Lung (tissue), 17 donors: ENCODE measurements at places on chromosomes 2 and 18.

DNA sequence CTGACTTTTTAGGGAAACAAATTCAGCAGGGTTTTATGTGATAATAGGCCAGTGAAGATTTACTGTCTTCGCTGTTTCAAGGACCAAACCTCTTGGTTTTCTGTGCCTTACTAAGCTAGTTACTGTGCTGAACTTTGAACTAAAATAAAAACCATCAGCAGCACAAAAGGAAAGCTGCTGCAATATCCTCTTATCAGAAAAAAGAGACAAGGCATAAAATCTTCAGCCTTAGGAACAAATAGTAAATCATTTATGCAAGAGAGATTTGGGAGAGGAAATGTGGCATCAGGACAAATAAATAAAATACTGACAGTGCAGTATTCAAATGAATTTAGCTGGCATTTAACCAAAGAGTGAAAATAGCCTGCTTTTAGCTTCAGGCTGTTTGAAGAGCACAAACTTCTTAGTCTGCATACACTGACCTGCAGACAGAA is 64.1 kb upstream of the EHBP1 start:
- H3K4me1 ChIP-seq = no peaks in the 10 kb centered on the region
- DNase-seq = peak; percentile 47
- no peak overlapping the region for H3K27ac ChIP-seq
- no peaks in the 10 kb centered on the region for H3K36me3 ChIP-seq
- H3K27me3 ChIP-seq = no peaks in the 10 kb centered on the region
- H3K4me3 ChIP-seq = no peak overlapping the region

DNA sequence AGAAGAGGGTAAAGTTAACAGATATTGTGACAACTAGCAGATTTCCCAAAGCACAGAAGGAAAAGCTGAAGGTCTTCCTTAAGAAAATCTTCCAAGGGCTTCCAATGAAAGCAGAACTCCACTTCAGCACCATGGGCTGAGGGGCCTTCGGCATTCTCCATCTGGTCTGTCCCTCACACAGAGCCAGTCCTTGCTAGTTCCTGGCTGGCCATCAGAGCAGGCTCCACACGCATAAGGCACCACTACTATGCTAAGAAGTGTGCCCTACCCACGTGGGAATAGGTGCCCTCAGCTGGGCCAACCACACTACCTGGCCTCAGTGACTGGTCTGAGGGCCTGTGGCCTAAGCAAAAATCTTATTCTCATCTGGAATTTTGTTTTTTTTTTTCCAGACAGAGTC is 73.5 kb downstream of the METTL4 start:
- H3K27me3 ChIP-seq = no peaks in the 10 kb centered on the region
- no peaks in the 10 kb centered on the region for H3K36me3 ChIP-seq
- no peak overlapping the region for H3K27ac ChIP-seq
- no peak overlapping the region for H3K4me3 ChIP-seq
- H3K4me1 ChIP-seq = no peaks in the 10 kb centered on the region
- no peak for DNase-seq

DNA sequence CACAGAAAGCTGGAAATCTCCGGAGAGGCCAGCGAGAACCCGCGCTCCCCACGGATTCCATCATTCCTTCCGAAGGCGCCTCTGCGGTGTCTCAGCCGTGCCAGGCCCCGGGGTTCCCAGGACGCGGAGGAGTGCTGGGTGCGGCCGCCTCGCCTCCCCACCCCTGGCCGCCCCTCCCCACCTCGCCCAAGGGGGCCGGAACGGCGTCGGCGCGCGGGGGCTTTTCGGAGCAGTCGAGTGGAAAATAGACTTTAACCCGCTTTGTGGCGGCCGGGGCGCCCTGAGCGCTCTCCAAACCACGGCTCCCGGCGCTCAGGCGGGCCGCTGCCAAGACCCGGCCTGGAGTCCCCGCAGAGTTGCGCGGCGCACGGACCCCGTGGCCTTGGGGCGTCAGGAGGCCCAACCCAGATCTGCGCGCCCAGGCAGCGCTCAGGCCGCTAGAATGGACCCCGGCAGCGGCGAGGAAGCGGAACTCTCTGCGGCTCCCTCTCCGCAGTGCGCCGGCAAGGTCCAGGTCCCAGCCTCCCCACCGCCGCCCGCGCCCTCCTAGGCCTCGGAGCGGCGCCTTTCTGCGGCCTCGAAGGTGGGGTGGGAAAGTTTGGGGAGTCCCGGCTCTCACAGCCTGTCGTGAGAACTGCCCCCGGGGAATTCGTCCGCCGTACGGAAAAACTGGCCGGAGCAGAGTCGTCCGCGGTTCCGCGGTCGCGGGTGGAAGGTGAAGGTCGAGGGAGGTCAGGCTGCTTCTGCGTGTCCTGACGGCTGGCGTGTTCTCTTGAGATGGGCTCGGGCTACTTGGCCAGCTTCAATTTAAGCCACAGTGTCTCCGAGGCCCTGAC is 1.2 kb upstream of the EMX1 start:
- peak; percentile 53 for DNase-seq
- no peak overlapping the region for H3K27ac ChIP-seq
- H3K27me3 ChIP-seq = peaks cover 83% of the 10 kb centered on the region
- H3K36me3 ChIP-seq = no peaks in the 10 kb centered on the region
- peak overlapping the region; percentile 6 for H3K4me3 ChIP-seq
- peaks cover 3% of the 10 kb centered on the region for H3K4me1 ChIP-seq

DNA sequence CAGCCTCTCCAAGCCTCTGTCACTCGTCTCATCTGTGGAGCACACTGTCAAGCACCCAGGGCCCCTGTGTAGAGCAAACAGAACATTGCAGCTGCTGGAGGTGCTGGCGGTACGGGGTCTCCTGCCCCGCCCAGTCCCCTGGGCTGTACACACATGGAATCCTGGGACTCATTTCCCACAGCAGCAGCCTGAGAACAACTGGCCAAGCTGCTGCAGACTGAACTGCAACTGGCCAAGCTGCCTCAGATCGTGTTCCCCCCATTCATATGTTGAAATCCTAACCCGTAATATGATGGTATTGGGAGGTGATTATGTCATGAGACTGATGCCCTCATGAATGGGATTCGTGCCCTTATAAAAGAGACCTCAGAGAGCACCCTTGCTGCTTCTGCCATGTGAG is 130.5 kb downstream of the NCK2 start:
- H3K27ac ChIP-seq = no peak overlapping the region
- no peak for DNase-seq
- H3K4me3 ChIP-seq = no peak overlapping the region
- no peaks in the 10 kb centered on the region for H3K4me1 ChIP-seq
- H3K27me3 ChIP-seq = no peaks in the 10 kb centered on the region

- H3K27ac ChIP-seq = no peak overlapping the region
- no peaks in the 10 kb centered on the region for H3K36me3 ChIP-seq
Measured at GRCh38 chr2:239647052-239647819, 246.4 kb upstream of the HDAC4 start.

DNA sequence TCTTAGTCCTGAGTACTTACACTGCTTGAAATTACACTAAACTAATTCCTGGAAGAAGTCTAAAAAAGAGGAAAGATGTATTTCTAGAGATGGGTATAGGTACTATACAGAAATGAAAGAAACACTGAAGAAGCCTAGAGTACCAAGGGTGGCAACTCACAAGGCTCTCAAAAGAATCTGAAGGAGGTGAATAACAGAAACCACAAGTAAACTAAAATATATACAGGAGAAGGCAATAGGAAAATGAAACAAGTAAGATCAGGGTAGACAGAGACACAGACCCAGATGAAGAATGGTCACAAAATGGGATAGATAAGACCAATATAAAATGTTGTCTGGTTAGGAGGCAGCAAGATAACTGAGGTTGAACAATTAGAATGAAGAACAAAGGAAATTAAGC is 59.9 kb downstream of the USP37 start:
- DNase-seq = no peak
- no peak overlapping the region for H3K27ac ChIP-seq
- no peaks in the 10 kb centered on the region for H3K4me1 ChIP-seq
- no peak overlapping the region for H3K4me3 ChIP-seq
- no peaks in the 10 kb centered on the region for H3K27me3 ChIP-seq

GRCh38 chr2:119019521-119019920 is 77.5 kb downstream of the MARCO start:
- no peak overlapping the region for H3K27ac ChIP-seq
- no peaks in the 10 kb centered on the region for H3K4me1 ChIP-seq
- no peak for DNase-seq
- no peaks in the 10 kb centered on the region for H3K36me3 ChIP-seq
- H3K27me3 ChIP-seq = peaks cover 18% of the 10 kb centered on the region

GRCh38 chr18:1916869-1917523 is 654.3 kb downstream of the METTL4 start:
- no peaks in the 10 kb centered on the region for H3K4me1 ChIP-seq
- H3K27ac ChIP-seq = no peak overlapping the region
- no peaks in the 10 kb centered on the region for H3K36me3 ChIP-seq
- H3K4me3 ChIP-seq = no peak overlapping the region
- no peaks in the 10 kb centered on the region for H3K27me3 ChIP-seq

DNA sequence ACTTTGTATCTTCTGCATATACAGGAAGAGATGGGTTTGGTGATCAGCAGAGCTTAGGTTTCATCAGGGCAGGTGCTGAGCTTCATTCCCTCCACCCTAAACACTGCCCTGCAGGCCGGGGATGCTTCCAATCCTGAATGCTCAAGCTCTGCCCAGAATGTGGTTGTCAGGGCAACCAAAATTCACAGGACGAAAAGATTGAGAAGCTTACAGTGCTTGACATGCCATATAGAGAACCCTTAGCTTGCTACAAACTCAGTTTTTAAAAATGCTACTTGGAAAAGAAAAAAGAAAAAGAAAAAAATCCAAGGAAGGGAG is 65.6 kb downstream of the SH3RF3 start:
- no peaks in the 10 kb centered on the region for H3K36me3 ChIP-seq
- H3K27ac ChIP-seq = no peak overlapping the region
- H3K27me3 ChIP-seq = no peaks in the 10 kb centered on the region
- H3K4me1 ChIP-seq = peaks cover 11% of the 10 kb centered on the region

DNA sequence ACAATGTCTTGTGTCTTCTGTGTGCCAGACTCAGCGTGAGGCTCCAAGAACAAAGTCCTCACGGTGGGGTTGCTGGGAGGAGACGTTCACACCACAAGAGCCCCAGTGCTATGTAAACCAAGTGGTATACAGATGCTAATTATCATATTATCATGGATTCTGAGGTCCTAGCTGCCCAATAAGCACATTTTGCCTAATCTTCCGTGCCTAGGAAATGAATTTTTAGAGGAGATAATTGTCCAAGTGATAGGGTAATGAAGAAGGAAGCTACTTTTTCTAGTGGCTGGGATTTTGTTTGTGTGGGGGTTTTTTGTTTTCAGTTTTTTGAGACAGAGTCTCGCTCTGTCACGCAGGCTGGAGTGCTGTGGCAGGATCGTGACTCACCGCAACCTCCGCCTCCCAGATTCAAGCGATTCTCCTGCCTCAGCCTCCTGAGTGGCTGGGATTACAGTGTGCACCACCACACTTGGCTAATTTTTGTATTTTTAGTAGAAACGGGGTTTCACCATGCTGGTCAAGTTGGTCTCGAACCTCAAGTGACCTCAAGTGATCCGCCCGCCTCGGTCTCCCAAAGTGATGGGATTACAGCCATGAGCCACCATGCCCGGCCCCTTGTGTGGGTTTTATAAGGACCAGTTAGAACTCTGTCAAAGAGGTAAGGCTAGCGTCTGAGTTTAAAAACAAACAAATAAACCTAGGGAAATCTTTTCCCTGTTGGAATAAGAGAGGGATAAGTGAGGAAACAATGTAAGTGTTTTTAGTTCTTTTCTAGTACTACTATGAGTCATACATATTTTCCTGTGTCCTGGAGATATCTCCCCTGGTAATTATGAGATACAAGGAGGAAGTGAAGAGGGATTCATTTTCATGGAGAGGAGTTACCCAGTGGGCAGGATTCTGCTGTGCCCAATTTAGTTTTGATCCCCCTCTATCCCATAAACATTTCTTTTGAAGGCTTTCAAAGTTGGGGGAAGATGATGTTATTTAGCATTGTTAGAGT is 9.5 kb upstream of the SMAD7 start:
- no peak for DNase-seq
- no peak overlapping the region for H3K4me3 ChIP-seq
- no peaks in the 10 kb centered on the region for H3K36me3 ChIP-seq
- no peak overlapping the region for H3K27ac ChIP-seq

GRCh38 chr2:109662889-109663288 is 48.7 kb downstream of the SOWAHC start:
- H3K27me3 ChIP-seq = no peaks in the 10 kb centered on the region
- H3K36me3 ChIP-seq = no peaks in the 10 kb centered on the region
- H3K4me3 ChIP-seq = no peak overlapping the region
- DNase-seq = no peak
- H3K27ac ChIP-seq = no peak overlapping the region
- H3K4me1 ChIP-seq = peaks cover 2% of the 10 kb centered on the region

- no peak overlapping the region for H3K27ac ChIP-seq
- H3K27me3 ChIP-seq = no peaks in the 10 kb centered on the region
- no peaks in the 10 kb centered on the region for H3K36me3 ChIP-seq
- DNase-seq = no peak
- H3K4me1 ChIP-seq = peaks cover 12% of the 10 kb centered on the region
Measured at GRCh38 chr18:22283116-22283395, 113.7 kb downstream of the GATA6 start.

- H3K27ac ChIP-seq = peak overlapping the region; percentile 56
- DNase-seq = peak; percentile 49
- no peaks in the 10 kb centered on the region for H3K27me3 ChIP-seq
- peak overlapping the region; percentile 37 for H3K4me3 ChIP-seq
- H3K4me1 ChIP-seq = peaks cover 46% of the 10 kb centered on the region
Measured at GRCh38 chr18:76491776-76492668, 3.0 kb downstream of the ZNF516 start.

DNA sequence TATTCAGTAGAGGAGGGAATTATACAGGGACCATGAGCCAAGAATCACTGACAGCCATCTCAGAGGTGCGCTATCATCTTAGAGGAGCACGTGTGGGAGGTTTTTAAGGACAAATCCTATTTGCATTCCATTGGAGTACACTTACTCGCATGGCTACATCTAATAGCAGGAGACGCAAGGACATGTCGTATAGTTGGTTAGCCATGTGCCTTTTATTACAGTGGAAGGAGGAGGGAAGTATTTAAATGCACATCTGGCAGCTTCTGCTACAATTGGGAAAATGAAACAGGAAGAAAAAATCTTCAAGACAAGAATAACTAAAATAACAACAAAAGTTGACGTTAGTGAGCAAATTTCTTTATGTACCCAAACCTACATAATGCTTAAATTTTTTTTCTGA is 86.5 kb upstream of the UGP2 start:
- H3K36me3 ChIP-seq = no peaks in the 10 kb centered on the region
- H3K27me3 ChIP-seq = no peaks in the 10 kb centered on the region
- H3K4me1 ChIP-seq = no peaks in the 10 kb centered on the region
- H3K27ac ChIP-seq = no peak overlapping the region
- peak; percentile 19 for DNase-seq

- DNase-seq = no peak
- H3K4me1 ChIP-seq = peaks cover 2% of the 10 kb centered on the region
- H3K27ac ChIP-seq = no peak overlapping the region
Measured at GRCh38 chr2:110780461-110780860, 48.1 kb downstream of the ACOXL start.

GRCh38 chr2:180990794-180991193 is 10.4 kb downstream of the UBE2E3 start:
- H3K27me3 ChIP-seq = no peaks in the 10 kb centered on the region
- H3K36me3 ChIP-seq = peaks cover 7% of the 10 kb centered on the region
- no peaks in the 10 kb centered on the region for H3K4me1 ChIP-seq
- H3K4me3 ChIP-seq = no peak overlapping the region
- DNase-seq = no peak
- H3K27ac ChIP-seq = no peak overlapping the region
